ENCODE measurements at places on chromosomes 16 and 17.

- DNase-seq, result no peak
These were observed 121.1 kb downstream of the WWOX start for GRCh38 chr16:78220571-78220970.

- DNase-seq, result no peak
These were observed 27.6 kb downstream of the STAT5B start for GRCh38 chr17:42248351-42249179.

DNA sequence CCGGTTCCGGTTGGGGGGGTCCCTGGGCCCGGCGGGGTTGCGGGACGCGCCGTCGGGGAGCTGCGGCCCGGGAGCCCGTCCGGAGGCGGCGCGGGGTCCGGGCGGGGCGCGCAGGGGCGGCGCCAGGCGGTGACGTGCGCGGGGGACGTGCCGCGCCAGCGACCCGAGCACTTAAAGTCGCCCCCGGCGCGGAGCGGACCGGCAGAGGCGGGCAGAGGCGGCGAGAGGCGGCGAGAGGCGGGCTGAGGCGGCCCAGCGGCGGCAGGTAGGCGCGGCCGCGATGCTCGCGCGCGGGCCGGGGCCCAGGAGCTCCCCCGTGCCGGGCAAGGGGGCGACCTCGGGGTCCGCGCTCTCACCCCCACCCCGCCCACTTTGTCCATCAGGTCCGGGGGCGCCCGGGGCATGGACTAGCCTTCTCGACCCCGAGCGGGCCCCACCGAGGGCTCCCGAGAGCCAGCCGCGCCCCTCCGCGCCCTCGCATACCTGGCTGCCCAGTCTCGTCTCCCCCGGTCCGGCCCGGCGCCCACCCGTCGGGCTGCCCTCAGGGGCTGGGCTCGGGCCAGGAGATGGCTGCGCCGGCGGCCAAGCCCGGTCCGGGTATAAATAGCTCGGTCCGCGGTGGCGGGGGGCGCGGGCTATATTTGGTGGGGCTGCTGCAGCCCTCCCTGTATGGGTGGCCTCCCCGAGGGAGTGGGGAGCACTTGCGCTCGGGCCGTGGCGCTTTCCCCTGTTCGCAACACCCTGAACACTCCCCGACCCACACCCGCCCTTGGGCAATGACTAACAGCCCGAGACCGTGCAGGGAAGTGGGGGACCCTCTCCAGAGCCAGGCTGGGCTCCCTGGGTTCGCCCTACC lies at the start of gene SLC16A3:
Gene SLC16A3, plus strand, starts transcription at position 201 of the 856 bp plus-strand sequence. CDS start 6,967 bp downstream, outside the sequence.
- no peak for DNase-seq

GRCh38 chr17:79968116-79968515 lies 67.6 kb downstream of the TBC1D16 start:
- DNase-seq, result no peak

DNA sequence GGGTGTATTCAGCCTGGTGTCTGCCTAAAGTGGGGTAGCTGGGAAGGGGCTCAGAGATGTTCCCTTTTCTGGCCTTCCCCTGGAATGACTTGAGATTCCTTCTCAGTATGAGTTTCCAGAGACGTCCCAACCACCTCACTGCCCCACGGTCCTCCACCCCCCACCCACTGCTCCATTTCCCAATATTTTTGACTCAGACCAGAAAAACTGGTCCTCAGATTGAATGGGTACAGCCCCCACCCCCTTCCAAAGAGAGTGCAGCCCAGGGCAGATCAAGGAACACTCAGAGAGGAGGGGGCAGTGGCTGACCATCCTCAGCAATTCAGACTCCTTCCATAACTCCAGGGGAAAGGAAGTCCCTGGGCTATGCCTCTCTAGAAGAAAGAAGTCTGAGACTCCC lies 3.2 kb downstream of the ACLY start:
- no peak for DNase-seq

DNA sequence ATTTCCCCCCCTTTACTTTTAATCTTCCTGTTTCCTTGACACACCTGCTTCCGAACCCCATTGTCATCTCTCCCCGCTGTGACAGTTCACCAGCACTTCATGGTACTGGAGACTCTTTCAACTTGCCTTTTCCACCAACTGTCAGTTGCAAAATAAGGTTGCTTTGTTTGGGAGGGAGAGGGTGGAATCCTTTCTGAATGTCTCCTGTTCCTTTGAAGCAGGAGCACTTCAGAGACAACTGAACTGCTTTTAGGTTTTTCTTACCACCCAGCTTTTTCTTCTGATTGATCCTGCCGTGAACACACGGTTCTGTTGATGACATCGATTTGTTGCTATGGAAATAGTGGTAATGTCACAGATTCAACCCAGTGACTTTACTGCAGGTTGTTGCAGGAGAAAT lies 42.0 kb downstream of the RPA1 start:
- no peak for DNase-seq

DNA sequence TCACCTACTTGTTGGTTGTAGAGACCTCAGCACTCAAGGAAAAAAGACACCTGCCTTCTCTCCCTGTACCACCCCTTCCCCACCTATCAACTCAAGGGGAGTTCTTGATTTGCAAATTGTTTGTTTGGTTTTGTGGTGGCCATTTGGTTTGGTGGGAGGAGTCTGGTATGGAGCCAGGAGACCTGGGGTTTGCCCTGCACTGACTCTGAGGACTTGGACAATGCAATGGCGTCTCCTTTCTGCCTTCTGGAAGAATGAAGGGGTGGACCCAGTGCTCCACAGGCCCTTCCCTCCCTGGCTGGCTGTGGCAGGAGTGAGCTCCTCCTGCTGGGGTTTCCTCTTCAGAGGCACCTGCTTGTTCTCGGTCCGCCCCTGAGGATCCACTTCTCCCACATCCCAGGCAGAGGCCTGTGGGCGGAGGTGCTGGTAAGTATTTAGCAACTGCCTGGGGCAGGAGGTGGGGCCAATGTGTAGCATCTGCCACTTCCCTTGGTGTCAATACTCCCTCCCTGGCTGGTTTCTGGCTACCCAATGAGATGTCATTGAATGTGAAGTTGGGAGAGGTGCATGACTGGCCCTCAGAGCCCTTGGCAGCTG lies 164.5 kb downstream of the NTN1 start:
- no peak for DNase-seq

GRCh38 chr16:27503662-27504061 lies 46.1 kb downstream of the GTF3C1 start:
- DNase-seq, result no peak

GRCh38 chr17:33019161-33019890 lies 27.7 kb downstream of the SPACA3 start:
- DNase-seq, result no peak

- DNase-seq, result no peak
These were observed 30.5 kb downstream of the PEMT start for GRCh38 chr17:17560975-17561374.

- no peak for DNase-seq
These were observed 31.4 kb upstream of the CHMP6 start for GRCh38 chr17:80960037-80960796.
